ENCODE measurements at places on chromosomes 16 and 17.

DNA sequence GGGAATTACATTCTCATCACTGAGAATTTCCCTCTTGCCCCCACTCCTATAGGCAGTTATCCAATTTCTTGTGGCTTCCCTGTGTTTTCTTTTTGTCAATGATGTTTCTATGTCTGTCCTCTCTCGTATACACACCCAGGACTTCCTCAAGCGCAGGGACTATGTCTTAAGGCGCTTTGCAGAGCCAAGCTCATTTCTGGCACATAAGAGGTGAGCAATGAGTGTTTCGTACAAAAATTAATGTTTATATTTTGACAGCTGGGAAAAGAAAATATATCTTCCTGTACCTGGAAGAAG is 947 bp downstream of the DDX42 start:
- DNase-seq, result no peak

DNA sequence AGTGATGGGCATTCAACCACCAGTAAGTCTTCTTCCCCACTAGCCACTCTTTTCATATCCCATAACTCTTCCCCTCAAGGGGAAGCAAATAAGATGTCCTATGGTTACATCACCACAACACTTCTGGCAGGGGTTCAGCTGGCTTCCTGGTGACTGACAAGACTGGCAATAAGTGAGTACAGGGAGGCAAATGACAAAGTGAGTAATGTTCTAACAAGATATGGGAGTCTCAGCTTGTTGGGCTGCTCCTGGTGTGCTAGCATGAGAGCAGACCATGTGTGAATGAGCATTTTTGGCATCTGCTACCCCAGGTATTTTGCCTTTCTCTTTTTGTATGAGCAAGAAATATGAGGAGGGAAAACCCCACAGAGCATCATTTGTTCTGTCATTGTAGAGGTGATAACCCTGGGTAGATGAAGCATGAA is 9.9 kb downstream of the TMIGD1 start:
- peak; percentile 48 for DNase-seq

DNA sequence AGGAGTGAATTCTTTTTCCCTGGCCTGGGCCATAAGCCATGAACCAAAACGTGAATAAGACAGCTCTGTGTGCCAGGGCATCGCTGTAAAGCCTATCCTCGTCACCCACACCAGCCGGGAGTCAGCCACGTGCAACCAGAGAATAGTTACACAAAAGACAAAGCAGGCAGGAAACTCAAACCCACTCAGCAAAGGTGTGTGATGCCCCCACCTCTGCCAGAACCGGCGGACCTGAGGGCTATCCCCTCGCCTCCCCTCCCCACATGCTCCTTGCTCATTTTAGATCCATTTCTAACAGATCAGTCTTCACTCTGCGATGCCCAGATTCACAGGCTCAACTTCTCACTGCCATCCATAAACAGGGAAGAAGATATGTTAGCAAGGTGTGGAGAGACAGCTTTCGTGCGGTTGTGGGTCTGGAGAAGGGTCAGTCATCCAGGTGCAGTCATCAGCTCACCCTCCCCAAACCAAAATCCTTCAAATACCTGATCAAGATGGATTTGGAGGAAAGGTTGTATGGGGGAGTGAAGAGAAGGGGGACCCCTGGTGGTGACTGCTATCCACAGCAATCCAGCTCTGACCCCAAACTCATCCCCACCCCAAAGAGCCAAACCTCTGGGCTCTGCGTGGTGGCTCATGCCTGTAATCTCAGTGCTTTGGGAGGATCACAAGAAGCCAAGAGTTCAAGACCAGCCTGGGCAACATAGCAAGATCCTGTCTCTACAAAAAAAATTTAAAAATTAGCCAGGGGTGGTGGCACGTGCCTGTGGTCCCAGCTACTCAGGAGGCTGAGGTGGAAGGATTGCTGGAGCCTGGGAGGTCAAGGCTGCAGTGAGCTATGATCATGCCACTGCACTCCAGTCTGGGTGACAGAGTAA is 219.2 kb downstream of the C16orf78 start:
- peak; percentile 53 for DNase-seq

DNA sequence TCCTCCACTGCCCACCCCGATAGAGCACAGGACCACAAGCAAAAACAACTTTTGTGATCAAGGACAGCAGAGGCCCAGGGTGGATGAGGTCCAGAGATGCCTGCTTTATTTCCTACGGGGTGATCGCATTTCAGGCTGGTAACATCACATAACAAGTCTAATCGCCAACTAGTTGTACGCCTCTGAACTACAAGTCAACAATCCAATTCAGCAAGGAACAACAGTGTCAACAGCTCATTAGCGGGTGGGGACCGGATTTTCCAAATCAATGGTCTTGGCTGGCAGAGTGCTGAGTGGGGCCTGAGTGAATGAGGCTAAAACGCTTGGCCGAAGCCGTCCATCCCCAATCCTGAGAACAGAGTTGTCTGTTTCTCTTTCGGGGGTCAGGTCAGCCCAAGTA is 17.1 kb downstream of the MRM3 start:
- no peak for DNase-seq

DNA sequence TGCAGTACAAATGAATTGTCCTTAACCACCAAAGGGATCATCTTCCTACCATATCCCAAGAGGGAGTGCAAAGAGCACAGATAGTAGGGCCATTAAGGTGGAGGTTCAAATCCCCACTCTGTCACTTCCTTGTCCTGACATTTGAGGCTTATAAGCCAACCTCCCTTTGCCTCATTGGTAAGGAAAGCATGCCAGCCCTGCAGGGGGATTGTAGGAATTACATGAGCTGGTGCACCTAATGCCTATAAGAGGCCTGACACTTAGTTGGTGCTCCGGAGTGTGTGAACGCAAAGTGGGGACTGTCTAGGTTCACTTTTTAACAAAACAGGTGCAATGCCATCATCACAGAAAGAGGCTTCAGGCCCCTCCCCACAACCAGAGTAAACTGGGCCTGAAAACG is 374.4 kb downstream of the SNX29 start:
- no peak for DNase-seq

DNA sequence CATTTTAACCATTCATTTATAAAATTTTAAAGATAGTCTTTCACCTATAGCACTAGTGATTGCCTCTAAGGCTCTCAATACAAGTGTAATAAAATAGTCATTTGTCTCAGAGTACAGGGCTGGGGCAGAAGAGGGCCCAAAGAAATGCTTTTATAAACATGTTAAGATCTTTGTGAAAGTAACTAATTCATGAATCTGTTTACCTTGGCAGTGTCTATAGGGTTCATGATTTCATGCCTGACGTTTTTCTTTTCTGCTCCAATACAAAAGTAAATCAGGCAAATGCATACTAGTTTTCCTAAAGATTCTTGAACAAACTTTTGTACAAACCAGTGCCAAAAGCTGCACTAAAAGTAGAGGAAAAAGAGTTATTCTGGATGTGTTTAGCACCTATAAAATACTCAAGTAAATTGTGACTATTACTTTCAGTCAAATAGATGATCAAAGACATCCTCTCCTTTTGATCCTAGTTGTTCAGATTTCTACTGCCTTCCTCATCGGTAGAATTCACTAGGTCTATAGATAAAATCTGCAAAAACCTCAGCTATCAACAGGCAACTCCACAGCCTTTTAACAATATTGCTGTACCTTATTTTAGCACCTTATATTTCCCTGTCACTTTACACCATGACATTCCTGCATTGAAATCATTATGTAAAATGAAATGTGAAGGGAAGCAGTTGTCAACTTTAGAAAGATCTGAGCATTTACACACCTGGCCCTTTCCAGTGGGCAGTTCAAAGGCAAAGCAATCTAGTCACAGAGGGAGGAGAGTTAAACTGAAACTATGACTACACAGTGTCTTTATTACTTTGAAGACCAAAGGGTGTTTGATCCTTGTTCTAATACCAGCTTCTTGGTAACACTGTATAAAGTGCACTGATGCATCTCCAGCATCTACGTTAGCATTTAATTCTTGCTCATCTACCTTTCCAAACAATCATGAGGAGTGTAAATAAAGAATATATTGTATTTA is 100.0 kb upstream of the MED13 start:
- no peak for DNase-seq

GRCh38 chr16:62035115-62036092 is 834 bp downstream of the CDH8 start:
- DNase-seq, result no peak

- DNase-seq, result peak; percentile 43
These were observed 2.9 kb downstream of the NUP93 start for GRCh38 chr16:56732832-56733231.

Data from stimulated activated CD4-positive, alpha-beta T cell treated with anti-CD3 and anti-CD28 coated beads, Interleukin-15, amount 100 ng/mL, for 24 hours (primary cell).